ENCODE measurements at places on chromosomes 7 and 10.

GRCh38 chr7:17086403-17086802 is 204.6 kb upstream of the AGR3 start:
- no peak for DNase-seq

- no peak for DNase-seq
These were observed 639.8 kb downstream of the INHBA start for GRCh38 chr7:41063116-41063515.

DNA sequence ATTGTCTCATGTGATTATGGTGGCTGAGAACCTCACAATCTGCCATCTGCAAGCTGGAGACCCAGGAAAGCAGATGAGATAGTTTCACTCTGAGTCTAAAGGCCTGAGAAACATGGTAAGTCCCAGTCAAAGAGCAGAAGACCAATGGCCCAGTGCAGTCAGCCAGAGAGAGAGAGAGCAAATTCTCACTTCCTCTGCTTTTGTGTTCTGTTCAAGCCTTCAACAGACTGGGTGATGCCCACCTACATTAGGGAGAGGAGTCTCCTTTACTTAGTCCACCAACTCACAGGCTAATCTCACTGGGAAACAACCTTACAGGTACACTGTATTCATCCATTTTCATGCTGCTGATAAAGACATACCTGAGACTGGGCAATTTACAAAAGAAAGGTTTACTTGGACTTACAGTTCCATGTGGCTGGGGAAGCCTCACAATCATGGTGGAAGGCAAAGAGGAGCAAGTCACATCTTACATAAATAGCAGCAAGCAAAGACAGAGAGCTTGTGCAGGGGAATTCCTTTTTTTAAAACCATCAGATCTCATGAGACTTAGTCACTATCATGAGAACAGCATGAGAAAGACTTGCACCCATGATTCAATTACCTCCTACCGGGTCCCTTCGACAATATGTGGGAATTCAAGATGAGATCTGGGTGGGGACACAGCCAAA is 4.7 kb upstream of the FRMPD2 start:
- no peak for DNase-seq

GRCh38 chr10:71269301-71270288 is 49.5 kb upstream of the SLC29A3 start:
- DNase-seq: no peak
